NCI-H526 (cell line): ENCODE measurements at places on chromosomes 2 and 18.

- no peak for DNase-seq
These were observed 214.4 kb upstream of the TMEM200C start for GRCh38 chr18:6109743-6110142.

DNA sequence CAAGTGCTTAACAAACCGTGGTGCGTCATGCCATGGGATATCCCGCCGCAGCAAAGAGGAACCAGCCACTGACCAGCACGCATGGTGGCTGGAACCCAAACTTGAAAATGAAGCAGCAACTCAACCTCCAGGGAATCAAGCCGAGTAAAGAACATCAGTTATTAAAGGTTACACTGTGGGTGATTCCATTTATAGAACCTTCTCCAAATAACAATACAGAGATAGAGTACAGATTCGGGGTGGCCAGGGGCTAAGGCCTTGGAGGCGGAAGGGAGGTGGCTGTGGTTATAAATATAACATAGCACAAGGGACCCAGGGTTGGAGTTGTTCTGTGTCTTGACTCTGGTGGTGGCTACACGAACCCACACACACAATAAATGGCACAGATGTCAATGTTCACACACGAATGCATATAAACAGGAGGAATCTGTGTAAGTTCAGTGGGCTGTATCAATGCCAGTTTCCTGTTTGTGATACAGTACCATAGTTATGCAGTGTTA, 123.1 kb downstream of the EIPR1 start:
- DNase-seq: peak; percentile 54

GRCh38 chr2:198753101-198753500, 704.6 kb downstream of the SATB2 start:
- DNase-seq: no peak

DNA sequence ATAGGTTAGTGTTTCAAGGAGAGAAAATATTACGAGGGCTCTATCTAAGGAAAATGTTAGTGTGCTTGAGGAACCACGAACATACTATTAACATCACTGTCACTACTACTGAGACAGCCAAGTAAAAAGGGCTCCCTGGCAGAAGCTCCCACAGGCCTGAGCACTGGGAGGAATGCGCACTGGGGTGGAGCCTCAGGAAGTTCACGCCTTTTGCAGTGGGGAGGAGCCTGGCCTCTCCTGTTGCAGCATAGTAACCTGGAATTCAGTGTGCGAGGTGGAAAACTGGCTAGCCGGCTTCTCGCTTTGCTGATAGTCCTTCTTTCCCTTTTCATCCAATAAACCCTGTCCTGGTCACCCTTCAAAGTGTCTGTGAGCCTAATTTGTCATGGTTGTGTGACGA, 250.3 kb downstream of the ERBB4 start:
- no peak for DNase-seq

- no peak for DNase-seq
These were observed 72.5 kb downstream of the GCA start for GRCh38 chr2:162416446-162416845.

DNA sequence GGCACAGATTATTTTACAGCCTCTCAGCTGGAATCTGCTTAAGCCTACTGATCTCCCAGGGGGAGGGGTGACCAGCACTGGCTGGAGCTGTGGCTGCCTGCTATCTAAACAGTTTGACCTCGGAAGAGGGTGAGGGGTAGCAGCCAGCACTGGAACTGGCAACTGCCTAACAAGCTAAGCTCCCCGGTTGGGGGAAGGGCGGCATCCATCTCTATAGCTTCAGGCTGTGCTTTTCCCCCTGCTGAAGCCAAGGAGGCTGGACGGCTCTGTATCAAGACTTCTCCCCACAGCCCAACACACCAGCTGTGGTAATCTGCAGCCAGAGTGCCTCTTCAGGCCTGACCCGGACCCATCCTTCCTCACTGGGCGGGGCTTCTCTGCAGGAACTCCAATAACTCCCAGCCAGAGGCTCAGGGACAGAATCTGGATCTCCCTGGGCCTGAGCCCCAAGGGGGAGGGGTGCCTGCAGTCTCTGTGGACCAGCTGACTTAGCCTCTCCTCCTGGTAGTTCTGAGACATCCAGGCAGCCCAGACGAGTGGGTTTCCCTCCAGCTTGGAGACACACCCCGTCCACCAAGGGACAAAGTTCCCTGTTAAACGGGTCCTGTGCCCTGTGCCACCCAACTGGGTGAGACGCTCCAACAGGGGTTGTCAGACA, 560.2 kb downstream of the LRP1B start:
- DNase-seq: no peak

- no peak for DNase-seq
These were observed 1.4 kb downstream of the ARID5A start for GRCh38 chr2:96537734-96538486.

GRCh38 chr2:157875641-157876065, 477 bp downstream of the ACVR1 start:
- DNase-seq: peak; percentile 80

- no peak for DNase-seq
These were observed 73.3 kb downstream of the NAB1 start for GRCh38 chr2:190722061-190722759.

DNA sequence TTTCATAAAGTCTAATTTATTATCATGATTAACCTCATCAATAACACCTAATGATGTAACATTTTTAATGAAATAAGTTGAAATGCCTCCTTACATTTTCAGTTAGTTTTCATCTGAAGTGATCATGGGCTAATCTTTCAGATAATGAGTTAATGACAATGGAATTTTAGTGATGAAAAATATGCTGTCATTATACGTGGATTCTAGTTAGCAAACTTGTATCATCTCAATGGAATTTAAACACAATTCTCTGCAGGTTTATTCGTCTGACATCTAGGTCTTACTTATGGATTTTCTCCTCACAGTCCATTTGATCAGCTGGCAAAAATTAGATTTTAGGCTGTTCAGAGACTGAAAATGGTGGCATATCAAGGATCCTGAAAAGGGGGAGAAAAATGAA, 885.0 kb downstream of the SLC4A3 start:
- no peak for DNase-seq

GRCh38 chr2:230602562-230603230, 109.9 kb upstream of the CAB39 start:
- no peak for DNase-seq

DNA sequence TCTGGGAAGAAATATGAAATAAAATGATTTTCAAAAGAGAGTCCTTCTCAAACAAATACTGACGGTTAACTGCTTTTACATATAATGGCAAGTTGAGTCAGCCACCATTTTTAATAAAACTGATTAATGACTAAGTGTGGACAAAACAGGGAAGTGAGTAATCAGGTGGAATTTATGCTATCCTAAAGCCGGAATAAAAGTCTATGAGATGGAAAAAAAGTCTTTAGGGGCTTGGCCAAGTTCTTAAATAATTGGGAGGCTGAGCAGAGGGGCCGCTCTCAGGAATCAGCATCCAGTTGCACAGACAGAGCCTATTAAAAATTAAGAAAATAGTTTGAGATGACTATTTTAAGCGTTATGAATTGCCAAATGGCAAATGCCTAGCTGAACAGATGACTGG, 58.6 kb upstream of the AFF3 start:
- DNase-seq: no peak

DNA sequence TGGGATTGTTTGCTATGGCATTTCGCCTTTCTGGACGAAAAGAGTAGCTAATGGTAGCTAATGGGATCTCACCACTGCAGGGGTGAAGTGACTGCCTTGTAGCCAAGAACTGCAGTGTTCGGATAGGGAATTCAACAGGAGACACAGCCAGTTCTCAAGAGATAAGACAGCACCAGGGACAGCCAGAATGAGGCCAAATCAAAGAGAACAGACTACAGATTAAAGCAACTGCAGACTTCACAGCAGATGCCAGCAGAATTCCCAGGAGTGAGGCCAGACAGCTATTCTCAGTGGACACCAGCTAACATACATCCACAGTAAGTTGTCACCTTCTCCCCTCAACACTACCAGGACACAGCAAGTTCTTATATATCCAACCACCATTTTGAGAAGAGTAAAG, 124.0 kb downstream of the PLA2R1 start:
- DNase-seq: no peak

DNA sequence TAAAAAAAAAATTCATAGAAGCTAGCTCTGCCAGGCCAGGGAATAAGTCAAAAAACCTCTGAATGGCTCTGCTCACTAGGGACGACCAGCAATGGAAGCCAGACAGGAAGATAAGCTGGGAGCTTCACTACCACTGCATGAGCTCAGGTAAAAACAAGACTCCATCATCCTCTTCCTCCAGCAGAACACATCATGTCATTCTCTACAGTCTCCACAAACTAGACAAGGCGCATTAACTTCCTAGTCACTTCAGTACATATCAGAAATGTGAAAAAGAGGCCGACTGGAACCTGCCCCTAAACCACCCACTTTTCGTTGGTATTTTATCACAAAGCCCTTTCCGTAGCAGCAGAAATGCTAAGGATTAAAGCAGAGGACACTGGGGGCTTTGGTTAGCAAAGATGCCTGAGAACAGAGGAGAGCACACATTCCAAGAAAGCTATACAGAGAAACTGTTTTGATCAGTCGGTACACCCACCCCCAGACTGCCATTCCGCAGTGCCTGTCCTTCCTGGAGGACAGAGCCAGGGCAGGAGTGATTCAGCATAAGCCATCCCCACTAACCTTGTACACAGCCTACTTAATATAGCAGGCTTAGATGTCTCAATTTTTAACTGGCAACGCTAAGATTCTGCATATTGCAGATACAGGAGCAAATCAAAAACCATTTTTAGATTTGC, 53.4 kb downstream of the AAK1 start:
- no peak for DNase-seq

DNA sequence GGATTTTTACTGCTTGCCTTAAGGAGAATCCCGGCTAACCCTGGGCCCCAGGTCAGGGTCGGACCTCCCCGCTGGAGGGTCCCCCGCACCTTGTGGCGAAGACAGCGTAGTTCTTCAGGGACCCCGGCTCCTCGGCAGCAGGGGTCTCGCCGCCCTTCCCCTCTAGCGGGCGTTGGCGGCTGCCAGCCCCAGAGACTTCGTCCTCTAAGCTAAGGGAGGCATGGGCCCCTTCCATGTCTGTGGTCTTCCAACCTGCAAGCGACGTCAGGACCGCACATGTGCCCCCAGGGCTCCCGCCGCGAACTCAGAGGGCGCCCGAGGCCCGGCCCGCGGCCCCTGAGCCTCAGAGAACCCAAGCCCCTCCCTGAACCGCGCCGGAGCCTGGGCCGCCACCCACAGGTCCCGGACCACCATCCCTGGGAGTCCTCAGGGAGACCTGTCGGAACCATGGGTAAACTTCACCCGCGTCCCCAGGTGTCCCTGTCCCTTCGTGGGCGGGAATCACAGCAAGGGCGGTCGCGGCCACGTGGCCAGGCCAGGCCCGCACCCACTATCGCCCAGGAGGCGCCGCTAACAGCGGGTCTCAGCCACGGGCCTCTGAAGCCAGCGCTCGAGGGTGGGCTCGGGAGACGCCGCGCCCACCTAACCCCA, 562 bp downstream of the ANKMY1 start:
- DNase-seq: no peak

GRCh38 chr2:97995026-97995733, 568 bp downstream of the TMEM131 start:
- DNase-seq: no peak

DNA sequence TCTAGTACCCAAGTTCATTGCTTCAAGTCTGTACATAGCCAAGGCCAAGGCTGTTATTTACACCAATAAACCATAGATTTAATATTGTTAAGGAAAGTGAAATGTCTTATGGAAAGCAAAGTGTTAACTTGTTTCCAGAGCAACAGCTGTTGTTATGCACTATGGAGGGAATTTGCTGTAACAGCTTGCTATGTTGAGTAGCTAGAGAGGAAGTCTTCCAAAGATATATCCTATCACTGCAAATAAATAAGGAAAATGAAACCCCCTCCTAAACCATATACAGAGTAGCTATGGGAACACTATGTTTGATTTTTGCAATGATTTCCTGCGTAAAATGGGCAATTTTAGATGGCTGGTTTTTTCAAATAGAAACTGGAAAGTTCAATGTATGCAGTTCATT, 21.1 kb downstream of the TMEM182 start:
- no peak for DNase-seq

- no peak for DNase-seq
These were observed 443.0 kb upstream of the TNP1 start for GRCh38 chr2:217302856-217303255.

GRCh38 chr18:21112543-21113105, 1.0 kb upstream of the ROCK1 start:
- no peak for DNase-seq

DNA sequence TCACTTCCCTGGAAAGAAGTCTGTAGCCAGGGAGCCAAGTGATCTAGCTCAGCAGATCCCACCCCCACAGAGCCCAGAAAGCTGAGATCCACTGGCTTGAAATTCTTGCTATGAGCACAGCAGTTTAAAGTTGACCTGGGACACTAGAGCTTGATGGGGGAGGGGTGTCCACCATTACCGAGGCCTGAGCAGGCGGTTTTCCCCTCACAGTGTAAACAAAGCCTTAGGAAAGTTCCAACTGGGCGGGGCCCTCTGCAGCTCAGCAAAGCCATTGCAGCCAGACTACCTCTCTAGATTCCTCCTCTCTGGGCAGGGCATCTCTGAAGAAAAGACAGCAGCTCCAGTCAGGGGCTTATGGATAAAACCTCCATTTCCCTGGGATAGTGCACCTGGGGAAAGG, 887.2 kb upstream of the LRATD1 start:
- DNase-seq: peak; percentile 2

- no peak for DNase-seq
These were observed 51.6 kb upstream of the FMNL2 start for GRCh38 chr2:152283392-152283791.

DNA sequence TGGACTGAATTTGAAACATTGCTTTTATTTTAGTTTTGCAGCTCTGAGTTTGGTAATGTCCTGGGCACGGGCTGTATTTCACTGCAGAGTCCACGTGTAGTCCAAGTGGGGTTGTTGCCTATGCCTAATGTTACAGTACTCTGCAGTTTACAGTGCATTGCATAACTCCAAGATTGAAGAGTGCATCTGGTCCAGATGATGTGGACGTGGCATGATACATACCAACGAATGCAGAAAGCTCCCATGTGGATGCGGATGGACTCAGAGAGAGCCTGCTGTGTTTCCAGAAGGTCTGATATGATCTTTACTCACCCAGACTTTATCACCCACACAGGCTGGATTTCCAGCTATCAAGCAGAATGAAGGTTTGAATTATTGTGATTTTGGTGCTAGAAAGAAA, 44.4 kb upstream of the CCDC68 start:
- DNase-seq: no peak

DNA sequence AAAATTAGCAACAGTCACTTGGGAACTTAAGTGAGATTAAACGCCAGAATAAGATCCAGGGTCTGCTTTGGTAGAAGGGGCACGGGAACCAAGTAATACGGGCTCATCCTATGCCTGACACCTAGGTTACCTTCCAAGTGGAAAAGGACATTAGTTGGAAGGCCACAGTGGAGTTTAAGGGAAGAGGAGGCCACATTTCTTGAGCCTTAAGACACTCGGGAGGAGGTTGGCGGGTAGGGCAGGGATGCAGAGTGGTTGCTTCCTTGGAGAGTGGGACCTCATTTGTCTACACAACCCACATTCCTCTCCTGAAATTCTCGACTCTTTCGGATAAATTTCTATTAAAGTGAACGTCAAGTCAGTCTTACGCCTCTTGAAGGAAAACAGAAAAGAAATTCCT, 510 bp upstream of the DNAH6 start:
- no peak for DNase-seq
